ENCODE measurements at places on chromosomes 16 and 17. TPM values are rescaled to one million over a fixed set of nuclear protein-coding genes. Genes with fewer than 3 reads are reported as not detected.

DNA sequence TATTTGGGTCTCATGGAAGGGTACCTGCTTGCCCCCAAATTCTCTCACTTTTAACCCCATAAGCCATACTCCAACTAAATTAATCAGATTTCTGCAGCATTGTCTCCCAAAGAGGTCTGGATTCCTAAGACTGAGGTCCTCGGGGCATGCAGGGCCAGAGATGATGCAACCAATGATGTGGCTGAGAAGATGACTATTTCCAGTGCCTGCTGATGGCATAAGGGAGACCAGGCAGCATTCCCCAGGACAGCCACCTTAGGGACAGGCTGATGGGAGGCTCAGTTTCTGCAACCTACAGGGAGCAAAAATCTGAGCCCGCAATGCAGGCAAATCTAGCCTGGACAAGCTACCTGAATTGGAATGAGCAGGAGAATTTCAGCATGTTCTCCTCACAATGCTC is 76.8 kb upstream of the ASIC2 start:
- DNase-seq: no peak

GRCh38 chr16:10729104-10730048 is 14.3 kb upstream of the NUBP1 start:
- DNase-seq: no peak

GRCh38 chr17:55576237-55576995 is 65.2 kb upstream of the SMIM36 start:
- DNase-seq: peak; percentile 63

DNA sequence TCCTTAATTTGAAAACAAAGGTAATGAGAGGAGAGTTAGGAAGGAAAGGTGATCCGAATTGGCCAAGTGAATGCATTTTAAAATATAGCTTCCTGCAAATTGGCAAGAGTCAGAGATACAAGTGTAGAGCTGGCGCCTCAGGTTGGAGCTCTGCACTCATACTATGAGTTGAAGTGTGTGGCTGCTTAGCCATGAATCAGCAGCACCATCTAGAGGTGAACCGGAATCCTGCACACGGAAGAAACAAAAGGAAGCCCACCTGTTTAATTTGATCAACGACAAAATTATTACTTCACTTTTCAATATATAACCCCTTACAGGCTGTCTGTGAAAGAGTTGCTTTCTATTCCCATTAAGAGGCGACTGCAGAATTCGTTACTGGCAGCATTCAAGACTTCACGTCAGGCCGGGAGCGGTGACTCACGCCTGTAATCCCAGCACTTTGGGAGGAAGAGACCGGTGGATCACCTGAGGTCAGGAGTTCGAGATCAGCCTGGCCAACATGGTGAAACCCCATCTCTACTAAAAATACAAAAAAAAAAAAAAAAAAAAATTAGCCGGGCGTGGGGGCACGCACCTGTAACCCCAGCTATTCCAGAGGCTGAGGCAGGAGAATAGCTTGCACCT is 1253.7 kb upstream of the CDH8 start:
- peak; percentile 44 for DNase-seq

GRCh38 chr17:20232611-20233010 is 223.5 kb downstream of the SPECC1 start:
- no peak for DNase-seq

DNA sequence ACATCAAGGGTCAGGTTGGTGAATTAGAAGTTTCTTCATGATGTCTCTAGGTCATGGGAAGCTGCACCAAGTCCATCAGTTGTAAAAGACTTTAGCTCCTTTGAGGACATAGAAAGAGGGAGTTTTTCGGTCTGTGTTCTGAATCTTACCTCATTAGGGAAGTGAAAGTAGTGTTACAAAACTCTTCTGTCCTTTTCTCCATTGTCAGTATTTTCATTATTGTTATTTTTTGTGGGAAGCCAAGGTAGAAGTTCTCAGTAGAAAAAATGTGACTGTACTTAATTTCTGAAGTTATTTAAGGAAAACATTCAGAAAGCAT is 24.2 kb downstream of the MAP3K3 start:
- no peak for DNase-seq

GRCh38 chr16:47721006-47721637 is 260.0 kb downstream of the PHKB start:
- no peak for DNase-seq

DNA sequence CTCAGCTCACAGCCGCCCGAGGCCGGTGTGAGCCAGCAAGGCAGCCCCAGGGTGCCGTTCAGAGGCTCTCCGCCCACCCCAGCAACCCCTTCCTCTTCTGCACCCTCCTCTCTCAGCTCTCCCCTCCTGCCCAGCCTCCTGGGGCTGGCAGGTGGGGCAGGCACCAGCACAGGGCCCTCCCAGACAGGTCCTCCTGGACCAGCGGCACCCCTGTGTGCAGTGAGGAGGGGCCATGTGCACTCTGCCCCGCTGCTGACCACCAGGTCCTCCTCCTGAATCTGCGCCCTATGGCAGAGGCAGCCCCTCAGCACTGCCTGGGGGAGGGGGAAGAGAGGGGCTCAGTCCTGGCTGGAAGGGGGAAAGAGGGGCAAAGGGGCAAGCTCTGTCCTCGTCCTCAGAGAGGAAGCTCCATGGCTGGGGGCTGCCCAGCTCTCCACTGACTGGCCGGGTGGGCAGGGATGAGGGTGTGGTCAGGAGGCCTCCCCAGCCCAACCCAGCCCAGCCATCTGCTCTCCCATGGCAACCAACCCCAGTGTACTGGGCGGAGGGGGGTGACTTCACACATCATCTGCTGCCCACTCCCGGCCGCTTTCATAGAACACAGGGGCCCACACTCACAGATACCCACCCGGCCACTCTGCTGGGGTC is 5.4 kb upstream of the BCAR1 start:
- no peak for DNase-seq

DNA sequence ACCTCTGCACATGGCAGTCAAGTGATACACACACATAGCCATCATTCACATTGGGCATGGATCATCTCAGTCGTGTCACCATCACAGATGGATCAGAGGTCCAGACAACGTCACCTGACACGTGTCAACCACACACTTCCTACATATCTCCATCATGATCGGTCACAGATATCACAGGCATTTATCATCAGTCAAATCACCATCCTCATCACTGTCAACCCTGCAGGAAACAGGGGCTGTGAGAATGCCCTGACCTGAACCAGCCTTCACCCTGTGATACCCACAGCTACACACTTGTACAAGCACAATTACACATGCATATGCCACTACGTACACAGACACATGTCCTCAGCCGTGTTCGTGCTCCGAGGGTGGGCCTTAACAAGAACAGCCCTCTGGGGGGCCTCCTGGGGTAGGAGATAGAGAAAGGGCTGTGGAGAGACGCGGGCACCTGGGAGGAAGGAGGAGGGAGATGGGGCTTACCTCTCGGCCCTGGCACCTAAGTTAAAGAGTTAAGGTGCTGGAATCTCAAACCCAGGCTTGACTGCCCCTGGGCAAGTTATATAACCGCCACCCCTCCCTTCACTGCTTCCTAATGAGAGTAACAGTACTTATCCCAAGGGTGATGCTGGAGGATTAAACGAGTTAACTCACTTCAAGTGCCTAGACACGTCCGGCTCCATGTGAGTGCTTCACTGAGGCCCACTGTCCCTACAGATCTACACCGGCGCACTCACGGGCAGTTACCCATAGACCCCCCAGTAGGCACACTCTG is 1.1 kb downstream of the SLC12A4 start:
- DNase-seq: no peak

GRCh38 chr17:4362141-4362540 is 4.3 kb downstream of the UBE2G1 start:
- no peak for DNase-seq

GRCh38 chr16:19410435-19411171 is 7.1 kb upstream of the TMC5 start:
- DNase-seq: no peak

DNA sequence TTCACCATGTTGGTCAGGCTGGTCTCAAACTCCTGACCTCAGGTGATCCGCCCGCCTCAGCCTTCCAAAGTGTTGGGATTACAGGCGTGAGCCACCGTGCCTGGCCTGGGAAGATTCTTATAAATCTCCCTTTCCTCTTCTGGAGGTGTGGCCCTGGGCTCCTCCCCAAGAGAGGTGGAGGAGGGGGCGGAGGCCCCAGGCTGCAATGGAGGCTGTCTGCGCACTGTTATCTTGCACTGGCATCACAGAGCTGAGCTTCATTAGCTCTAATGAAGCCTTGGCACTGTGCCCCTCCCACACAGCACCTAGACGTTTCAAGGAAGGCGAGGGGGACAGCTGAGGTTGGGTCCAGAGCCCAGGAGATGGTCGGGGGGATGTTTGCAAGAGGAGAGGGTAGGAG is 7.5 kb downstream of the ARHGAP23 start:
- no peak for DNase-seq

DNA sequence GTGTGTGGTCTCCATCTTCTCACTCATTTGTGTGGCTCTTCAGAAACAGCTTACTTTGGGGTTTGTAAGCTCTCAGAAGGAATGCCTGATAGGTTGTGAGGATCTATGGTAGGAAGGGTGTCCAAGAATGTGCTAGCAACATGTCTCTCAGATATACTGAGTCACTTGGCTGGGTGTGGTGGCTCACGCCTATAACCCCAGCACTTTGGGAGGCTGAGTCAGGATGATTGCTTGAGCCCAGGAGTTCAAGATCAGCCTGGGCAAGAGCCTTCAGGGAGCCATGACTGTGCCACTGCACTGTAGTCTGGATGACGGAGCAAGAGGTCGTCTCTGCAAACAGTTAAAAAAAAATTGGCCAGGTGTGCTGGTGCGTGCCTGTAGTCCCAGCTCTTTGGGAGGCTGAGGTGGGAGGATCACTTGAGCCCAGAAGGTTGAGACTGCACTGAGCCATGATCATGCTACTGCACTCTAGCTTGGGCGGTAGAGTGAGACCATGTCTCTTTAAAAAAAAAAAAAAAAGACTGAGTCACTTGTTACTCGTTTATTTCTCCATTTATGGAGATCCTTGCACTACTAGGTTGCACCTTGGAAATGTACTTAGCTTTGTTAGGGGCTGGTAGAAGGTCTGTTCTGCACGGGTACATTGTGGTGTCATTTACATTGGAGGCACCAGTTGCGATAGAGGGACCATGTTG is 232.0 kb downstream of the SNX29 start:
- no peak for DNase-seq

DNA sequence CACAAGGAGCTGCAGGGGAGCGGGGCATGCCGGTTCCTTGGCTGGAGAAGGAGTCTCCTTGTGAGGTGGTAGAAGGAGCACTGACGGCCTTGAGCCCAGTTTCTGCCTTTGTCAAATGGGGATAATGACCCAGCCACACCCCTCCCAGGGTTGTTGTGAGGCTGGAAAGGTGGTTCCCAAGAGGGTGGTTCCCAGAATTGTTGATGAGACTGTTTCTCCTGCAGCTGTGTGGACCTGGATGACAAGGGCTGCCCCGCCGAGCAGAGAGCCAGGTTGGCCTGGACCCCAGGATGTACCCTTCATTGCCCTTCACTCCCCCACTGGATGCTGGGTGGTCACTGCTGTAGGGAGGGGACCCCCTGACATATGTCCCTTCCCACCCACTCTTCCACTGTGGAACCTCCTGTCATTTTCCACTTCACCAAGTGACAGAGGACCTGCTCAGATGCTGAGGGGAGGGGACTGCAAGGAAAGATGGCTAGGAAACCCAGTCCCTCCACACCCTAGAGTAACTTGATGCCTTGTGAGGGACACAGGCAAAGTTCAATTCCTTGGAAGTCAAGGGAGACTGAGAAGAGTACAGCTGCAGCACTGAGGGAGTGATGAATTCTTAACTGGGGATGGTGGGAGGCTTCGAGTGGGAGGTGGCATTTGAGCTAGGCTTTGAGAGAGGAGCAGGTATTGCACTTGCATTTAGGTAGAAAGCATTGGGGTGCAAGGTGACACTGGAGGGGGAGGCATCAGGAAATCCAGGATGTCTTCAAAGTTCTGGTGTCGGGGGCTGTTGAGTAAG is 10.6 kb downstream of the MIEN1 start:
- no peak for DNase-seq

DNA sequence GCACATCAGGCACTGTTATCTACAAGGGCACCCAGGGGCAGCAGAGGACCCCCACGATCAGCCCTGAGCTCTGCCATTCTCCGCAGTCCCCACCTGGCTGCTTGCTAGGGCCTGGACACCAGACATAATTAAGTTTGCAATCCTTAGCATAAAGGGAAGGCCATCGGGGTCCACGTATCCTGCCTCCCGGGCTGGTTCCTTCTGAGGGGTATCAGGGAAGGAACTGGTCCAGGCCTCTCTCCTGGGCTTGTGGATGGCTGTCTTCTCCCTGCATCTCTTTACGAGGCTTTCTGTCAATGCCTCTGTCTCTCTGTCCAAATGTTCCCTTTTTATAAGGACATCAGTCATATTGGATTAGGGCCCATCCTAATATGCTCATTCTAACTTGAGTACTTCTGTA is 77.8 kb downstream of the CYLD start:
- no peak for DNase-seq

- no peak for DNase-seq
Measured at GRCh38 chr17:10663231-10663630, 6.1 kb upstream of the MYH3 start.

DNA sequence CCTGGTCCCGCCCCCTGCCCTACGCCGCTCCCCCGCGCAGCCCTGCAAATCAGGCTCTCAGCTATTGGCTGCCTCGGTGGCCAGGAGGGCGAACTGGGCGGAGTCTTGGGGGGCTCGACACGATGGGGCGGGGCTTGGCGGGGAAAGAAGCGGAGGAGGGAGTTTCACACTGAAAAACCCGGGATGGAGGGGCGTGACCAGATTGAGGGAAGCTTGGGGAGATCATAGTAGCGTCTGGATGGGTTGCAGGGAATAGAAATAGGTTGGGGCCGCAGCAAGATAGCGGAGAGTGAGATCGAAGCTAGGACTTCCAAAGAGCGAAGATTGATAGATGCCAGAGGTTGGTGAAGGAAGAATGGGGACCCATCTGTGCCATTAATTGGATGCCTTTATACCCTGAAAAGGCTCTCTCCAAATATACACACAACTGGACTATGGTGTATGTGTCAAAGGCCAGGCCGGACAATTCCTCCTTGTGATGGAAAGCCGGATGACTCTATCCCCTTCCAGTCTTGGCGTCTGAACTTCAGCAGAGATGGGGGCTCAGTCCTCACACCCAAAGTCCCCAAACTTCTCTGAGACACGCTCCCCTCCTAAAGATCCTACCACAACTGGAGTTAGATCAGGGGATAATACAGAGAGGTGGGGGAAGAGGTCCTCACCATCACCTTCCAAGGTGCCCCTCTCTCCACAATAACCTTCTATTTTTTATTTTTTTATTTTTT is 376 bp upstream of the STAC2 start:
- peak; percentile 70 for DNase-seq

- no peak for DNase-seq
Measured at GRCh38 chr17:68210570-68211315, 37.1 kb upstream of the AMZ2 start.

- no peak for DNase-seq
Measured at GRCh38 chr17:55570391-55570790, 59.1 kb upstream of the SMIM36 start.

- no peak for DNase-seq
Measured at GRCh38 chr16:61915569-61915968, 120.7 kb downstream of the CDH8 start.

GOSR1 gene
- 41.6 TPM for polyA plus RNA-seq

TBX6 gene
- 0.39 TPM for polyA plus RNA-seq

MYH2 gene
- polyA plus RNA-seq: 75.8 TPM

DHRS11 gene
- 6.9 TPM for polyA plus RNA-seq

KRTAP1-5 gene
- not detected for polyA plus RNA-seq

KRT36 gene
- polyA plus RNA-seq: not detected

C17orf78 gene
- polyA plus RNA-seq: 0.19 TPM

PRR35 gene
- not detected for polyA plus RNA-seq

All from muscle of arm (tissue), 14 donors.